ENCODE measurements at places on chromosomes 3 and 15. TPM values are rescaled to one million over a fixed set of nuclear protein-coding genes. Genes with fewer than 3 reads are reported as not detected.

GRCh38 chr3:71101626-71102025, 481.9 kb downstream of the FOXP1 start:
- no peak for DNase-seq

- no peak for DNase-seq
Measured at GRCh38 chr15:83475551-83475950, 28.4 kb downstream of the SH3GL3 start.

GRCh38 chr3:30915782-30916181, 21.3 kb upstream of the GADL1 start:
- DNase-seq, result peak; percentile 13

Gene SOX2
- not detected for total RNA-seq

DNA sequence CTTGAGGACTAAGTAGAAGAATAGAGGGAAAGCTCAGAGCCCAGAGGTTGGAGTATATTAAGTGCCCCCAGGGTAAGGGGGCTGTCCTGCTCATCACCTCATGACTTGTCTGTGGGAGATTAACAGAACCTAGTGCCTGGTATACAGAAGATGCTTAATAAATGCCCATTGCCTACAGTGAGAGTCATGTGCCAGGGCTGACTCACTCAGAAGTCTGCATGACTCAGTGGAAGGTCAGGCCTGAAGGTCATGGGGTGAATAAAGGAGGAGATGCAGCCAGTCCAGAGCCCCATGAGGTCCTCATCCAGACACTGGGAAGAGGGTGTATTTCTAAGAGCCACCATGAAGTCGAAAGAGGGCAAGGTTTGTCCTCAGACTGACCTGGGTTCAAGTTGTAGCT, 62.5 kb upstream of the TLE3 start:
- peak; percentile 57 for DNase-seq

Gene ARHGEF26
- 0.63 TPM for total RNA-seq

GRCh38 chr15:41825572-41826535, 2.0 kb upstream of the JMJD7 start:
- DNase-seq, result no peak

Gene TLR9
- total RNA-seq, result not detected

Gene FRMD5
- 13.8 TPM for total RNA-seq

DNA sequence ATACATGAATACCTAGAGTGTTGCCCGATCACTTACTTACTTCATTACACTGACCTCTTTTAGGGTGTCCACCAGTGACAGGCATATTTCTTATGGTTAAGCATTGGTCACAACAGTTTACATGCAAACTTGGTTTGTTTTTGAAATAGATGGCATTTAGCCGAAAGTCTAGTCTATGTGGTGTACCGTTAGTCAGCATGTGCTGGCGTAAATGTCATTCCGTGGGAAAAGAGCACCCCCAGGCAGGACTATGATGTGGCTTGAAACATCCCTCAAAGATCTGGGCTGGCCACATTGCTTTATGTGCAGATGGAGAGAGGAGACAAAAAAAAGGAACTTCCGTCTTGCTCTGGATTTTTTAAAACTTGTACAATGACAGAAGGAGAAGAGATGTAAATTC, 357.0 kb upstream of the ICE2 start:
- peak; percentile 40 for DNase-seq

Gene LRRC31
- not detected for total RNA-seq

Gene PRR20G
- total RNA-seq, result not detected

DNA sequence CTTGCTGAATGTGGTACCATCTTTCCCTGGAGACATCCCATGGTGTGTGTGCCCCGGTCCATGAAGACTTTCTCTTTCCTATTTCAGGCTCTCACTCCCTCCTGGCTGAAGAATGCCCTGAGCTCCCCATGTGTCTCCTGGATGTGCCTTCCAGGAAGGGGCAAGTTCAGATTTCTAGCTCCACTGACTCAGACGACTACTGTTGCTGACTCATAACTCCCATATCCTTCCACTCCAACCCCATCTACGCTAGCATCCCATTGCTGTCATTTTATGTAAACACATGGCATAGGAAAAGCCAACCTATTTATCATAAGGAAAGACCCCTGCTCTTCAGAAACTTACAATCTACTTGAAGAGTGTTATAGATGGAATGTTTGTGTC, 95.0 kb downstream of the ADCY5 start:
- no peak for DNase-seq

DNA sequence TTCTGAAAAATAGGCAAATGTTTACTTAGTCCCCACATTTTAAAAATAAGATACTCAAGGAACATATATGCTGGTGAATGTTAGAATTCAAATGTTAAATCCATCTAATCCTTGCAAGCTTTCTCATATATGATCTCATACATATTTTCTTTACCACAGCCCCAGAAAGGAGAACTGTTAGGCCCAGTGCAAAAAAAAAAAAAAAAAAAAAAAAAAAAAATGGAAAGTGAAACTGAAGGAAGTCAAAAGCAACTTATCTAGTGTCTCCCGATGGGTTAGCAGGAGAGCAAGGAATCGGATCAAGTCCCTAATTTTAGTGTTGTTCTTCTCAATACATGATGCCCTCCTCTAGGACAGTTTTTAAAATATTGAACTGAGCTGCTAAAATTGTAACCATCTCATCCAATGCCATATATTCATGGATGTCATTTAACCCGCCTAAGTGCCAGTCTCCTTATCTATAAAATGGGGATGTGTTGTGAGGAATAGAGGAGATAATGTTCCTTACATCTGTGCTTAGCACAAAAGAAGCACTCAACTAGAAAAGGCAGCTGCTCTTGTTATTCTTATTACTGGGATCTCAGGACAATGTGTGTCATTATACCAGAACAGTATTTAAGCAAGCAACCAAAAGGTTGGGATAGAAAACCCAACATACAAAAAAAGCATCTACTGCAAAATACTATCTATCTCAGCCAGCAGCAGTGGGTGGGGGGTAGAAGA, 279.7 kb downstream of the MAGI1 start:
- no peak for DNase-seq

- no peak for DNase-seq
Measured at GRCh38 chr3:25091934-25092333, 336.1 kb upstream of the RARB start.

- no peak for DNase-seq
Measured at GRCh38 chr15:57143511-57144078, 225.2 kb downstream of the TCF12 start.

GRCh38 chr3:430186-430585, 233.6 kb downstream of the CHL1 start:
- no peak for DNase-seq

- no peak for DNase-seq
Measured at GRCh38 chr15:81948222-81948621, 97.6 kb downstream of the MEX3B start.

GRCh38 chr15:59315914-59316451, 56.7 kb downstream of the MYO1E start:
- DNase-seq, result peak; percentile 48

- no peak for DNase-seq
Measured at GRCh38 chr15:62793752-62794144, 248.8 kb upstream of the TPM1 start.

GRCh38 chr3:178434206-178434805, 101.9 kb upstream of the KCNMB2 start:
- DNase-seq, result no peak

DNA sequence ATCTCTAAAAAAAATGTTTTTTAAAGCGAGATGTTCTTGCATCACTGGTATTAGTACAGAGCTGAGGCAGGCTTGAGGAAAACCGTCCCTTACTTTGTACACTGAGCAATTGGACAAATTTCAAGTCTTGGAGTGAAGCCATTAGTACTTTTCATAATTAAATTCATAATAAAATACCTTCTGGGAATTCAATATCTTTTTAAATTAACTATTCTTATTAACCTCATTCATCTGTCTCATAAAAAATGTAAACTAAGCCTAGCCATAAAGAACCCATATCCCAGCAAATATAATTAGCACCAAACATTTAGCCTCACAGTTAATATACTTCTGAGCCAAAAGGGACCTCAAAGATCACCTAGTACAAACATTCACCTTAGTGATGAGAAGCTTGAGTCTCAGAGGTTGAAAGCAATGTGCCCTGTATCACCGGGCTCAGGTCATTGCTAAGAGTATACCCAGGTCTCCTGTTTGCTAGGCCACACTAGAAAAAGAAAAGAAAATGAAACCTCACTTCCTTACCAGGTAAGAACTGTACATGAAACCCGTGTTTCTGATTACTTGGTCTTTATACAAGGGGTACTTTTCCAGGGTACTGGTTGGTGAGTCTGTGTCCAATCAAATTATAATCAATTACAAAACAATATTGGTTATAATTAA, 192.5 kb downstream of the ADAMTS9 start:
- no peak for DNase-seq

Gene LCTL
- 0.43 TPM for total RNA-seq

DNA sequence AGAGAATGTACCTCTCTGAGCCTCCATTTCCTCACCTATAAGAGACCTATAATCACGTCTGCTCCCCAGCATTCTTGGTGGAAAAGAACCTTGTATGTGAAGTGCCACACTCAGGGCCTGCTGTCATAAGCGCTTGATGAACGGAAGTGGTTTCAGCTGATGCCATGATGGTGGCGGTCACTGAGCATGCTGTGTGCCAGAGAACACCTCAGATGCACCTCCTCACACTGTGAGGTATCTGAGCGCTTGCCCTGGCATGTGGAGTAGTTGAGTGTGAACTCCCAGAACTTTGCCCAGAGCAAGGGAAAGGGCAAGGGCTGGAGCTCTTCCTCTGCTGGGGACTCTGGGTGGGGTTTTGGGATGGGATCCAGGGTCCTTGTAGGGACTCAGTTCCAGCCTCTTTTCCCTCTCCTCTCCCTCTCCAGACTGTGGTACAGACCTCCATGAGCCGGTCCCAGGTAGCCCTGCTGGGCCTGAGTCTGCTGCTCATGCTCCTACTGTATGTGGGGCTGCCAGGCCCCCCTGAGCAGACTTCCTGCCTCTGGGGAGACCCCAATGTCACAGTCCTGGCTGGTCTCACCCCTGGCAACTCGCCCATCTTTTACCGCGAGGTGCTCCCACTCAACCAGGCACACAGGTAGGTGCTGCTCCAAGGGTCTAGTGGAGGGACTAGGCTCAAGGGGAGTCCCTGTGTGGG, 2.7 kb downstream of the ABHD14A start:
- DNase-seq, result no peak

- no peak for DNase-seq
Measured at GRCh38 chr3:63353383-63353782, 75.3 kb downstream of the SYNPR start.

DNA sequence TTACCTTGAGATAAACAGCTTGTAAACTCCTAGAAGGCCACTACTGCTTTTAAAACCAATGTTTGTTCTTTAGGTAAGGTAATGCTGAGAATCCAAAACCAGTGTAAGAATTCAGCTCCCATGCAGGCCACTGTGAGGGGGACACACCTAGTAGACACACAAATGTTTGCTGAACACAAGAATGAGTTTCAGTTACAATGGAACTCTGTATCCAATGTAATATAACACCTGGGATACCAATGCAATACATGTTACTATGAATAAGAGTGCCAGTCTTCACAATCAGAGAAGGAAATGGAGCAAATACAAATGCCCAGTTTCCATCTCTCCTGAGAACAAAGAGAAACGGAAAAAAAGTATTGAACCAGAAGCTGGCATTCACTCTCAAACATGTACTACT, 65.9 kb downstream of the IGF2BP2 start:
- DNase-seq, result no peak

DNA sequence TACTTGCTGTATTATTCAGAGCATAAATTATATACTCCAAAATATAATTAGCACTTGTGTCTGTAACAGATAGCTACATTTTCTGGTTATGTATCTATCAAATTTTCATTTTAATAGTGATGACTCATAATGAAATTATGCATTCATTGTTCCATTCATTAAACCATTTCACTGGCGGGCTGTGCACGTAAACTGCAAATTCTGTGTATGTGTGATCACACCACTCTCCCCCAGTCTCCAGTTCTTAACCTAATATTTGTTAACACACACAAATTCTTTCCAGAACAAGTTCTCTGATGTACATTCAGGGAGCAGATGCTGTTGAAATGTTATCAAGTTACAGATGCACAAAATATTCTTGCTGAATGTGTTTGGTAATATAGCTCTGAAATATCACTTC, 3.8 kb upstream of the KCNMB2 start:
- DNase-seq, result no peak

GRCh38 chr3:72836923-72837322, 11.3 kb downstream of the SHQ1 start:
- peak; percentile 88 for DNase-seq

DNA sequence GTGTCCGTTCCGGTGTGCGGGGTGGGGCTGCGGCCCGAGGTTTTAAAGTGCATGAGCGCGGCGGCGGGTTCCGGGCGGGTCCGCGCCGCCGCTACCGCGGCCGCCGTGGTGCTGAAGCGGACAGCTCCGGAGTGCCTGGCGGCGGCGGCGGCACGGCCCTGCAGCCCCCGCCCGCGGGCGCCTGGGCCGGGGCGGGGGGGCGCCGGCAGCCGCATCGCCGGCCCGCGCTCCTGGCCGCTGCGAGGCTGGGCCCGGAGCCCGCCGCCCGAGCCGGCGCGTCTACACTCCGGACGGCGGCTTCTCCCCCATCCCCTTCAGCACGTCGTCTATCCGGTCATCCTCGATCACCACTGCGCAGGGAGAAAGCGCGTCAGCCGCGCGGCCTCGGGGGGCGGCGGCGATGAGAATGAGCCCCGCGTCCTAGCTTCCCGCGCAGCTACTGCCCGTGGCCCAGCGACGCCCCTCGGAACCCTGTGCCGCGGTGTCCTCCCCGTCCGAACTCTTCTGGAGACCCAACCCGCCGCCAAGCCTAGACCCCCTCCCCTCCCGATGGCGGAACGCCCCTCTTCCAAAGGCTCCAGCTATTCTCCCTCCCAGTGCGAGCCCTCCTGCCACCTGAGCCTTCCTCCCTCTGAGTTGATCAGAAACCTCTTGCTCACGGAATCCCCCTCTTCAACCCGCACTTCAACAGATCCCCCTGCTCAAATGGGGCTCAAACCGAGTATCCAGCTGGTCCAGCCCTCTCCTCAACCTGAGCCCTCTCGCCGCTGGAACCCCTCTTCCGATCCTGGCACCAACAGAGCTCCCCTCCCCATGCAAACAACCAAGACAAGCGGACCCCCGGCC, 1.3 kb downstream of the CAMK2N2 start:
- DNase-seq, result peak; percentile 51

Gene FSTL1
- 656 TPM for total RNA-seq

Gene ECE2
- not detected for total RNA-seq

Gene ESYT3
- 0.23 TPM for total RNA-seq
